ENCODE measurements at places on chromosomes 5 and 9.
A peak's percentile ranks its signal among the peaks of the same experiment; 100 is the strongest.

DNA sequence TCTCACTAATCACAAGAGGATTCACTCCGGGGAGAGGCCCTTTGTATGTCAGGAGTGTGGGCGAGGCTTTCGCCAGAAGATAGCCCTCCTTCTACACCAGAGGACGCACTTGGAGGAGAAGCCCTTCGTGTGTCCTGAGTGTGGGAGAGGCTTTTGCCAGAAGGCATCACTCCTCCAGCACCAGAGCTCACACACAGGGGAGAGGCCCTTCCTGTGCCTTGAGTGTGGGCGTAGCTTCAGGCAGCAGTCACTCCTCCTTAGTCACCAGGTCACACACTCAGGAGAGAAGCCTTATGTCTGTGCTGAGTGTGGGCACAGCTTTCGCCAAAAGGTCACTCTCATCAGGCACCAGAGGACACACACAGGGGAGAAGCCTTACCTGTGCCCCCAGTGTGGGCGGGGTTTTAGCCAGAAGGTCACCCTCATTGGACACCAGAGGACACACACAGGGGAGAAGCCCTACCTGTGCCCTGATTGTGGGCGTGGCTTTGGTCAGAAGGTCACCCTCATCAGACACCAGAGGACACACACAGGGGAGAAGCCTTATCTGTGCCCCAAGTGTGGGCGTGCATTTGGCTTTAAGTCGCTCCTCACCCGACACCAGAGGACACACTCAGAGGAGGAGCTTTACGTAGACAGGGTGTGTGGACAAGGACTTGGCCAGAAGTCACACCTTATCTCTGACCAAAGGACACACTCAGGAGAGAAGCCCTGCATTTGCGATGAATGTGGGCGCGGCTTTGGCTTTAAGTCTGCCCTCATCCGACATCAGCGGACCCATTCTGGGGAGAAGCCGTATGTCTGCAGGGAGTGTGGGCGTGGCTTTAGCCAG, 27.8 kb downstream of the NUTM2F start:
- DNase-seq: no peak

DNA sequence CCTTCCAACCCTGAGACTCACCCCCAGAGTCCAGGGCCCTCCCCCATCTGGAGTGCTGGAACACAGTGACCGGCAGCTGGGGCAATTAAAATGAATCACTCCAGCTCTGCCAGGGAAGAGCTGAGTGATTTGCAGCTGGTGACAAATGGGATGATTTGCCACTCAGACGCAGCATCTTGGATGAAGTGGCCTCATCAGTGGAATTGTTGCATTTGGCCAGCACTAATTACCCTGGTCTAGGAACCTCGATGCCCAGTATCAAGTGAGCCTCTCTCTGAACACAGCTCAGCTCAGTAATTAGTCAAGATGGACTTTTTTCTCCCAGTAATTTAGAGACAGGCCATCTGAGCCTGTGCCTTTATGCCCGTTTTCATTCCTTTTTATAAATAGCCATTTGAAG, 259.5 kb downstream of the GRIA1 start:
- no peak for DNase-seq

GRCh38 chr9:93633492-93634221, 57.3 kb downstream of the PHF2 start:
- DNase-seq: no peak

- DNase-seq: no peak
These were observed 13.6 kb downstream of the IRX1 start for GRCh38 chr5:3609120-3609681.

DNA sequence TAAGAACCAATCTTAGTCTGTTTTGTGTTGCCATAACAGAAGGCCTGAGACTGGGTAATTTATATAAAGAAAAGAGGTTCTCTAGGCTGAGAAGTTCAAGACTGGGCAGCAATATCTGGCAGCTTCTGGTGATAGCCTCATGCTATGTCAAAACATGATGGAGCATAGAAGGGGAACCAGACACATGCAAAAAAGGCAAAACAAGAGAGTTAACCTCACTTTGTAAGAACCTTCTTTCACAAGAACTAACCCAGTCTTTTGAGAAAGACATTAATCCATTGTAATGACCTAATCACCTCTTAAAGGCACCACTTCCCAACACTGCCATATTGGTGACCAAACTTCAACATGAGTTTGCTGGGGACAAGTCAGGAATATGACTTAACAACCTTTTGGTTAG, 37.3 kb downstream of the FSD1L start:
- no peak for DNase-seq

- DNase-seq: no peak
These were observed 212.4 kb upstream of the DMAC1 start for GRCh38 chr9:8011974-8012373.

- no peak for DNase-seq
These were observed 137.8 kb downstream of the KCNIP1 start for GRCh38 chr5:170641589-170642031.

- DNase-seq: peak; percentile 58
These were observed 461.3 kb downstream of the ENC1 start for GRCh38 chr5:74179179-74179578.

DNA sequence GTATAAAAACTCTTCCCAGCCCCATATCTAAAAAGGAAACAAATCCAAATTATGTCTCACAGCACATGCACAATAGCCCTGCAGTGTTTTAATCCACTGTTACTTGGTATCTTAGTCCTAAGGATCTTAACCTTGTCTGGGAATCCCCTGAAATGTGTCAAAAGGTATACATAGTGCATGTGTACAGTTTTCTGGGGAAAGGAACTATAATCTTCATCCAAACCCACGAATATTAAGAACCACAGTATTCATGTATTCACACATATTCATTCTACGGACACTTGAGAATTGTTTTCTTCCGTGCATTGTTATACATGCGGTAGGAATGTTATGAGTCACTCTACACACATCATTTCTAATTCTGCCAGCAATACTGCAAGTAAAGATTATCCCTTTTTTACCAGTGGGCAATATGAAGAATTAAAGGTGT, 47.8 kb upstream of the SNX2 start:
- DNase-seq: peak; percentile 13

Measured in RCC 7860 (cell line).